Pons (tissue), 1 donor: ENCODE measurements at places on chromosomes 1 and 21.

- no peak for DNase-seq
Measured at GRCh38 chr21:25464275-25464674, 143.0 kb downstream of the MRPL39 start.

DNA sequence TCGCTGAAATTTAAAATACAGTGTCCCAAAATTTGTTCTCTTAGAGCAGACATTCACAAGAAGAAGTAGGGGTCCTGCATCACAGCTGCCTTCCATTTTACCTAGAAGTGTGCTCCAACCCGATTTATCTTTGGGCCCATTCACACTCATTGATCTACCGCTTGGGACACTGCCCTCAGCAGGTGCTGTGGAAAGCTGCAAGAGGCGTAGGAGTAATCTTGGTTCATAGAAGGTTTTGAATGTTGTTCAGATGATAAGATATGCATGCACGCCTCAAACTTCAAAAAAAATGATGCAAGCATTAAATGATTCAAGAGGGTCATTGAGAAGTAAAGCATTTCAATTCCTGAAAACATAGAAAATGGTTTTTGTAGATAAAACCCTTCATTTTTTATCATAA, 18.6 kb upstream of the C1orf105 start:
- no peak for DNase-seq

GRCh38 chr1:63255153-63255552, 67.2 kb upstream of the FOXD3 start:
- DNase-seq = no peak

DNA sequence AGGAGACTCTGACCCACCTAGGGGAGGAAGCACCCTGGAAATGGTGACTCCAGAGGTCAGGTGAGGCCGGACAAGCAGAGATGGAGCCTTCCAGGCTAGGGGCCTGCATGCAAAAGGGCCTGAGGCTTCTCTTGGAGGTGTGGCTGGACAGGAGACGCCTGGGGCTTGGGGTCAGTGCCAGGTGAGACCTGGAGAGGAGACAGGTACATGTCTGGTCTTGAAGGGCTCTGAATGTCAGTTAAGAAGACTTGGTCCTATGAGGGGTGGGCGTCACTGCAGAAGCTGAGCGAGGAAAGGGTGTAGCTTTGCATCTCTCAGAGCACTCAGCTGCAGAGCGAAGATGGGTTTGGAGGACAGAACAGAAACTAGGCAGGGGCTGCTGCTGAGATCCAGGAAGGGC, 14.3 kb downstream of the LRP8 start:
- no peak for DNase-seq

- no peak for DNase-seq
Measured at GRCh38 chr21:32253215-32253641, 25.6 kb downstream of the MIS18A start.
